ENCODE measurements at places on chromosomes 4 and X. TPM values are rescaled to one million over a fixed set of nuclear protein-coding genes. Genes with fewer than 3 reads are reported as not detected.

Gene NELFA
- 27.7 TPM for polyA plus RNA-seq

- H3K27me3 ChIP-seq: no peaks in the 10 kb centered on the region
- H3K36me3 ChIP-seq: no peaks in the 10 kb centered on the region
- no peaks in the 10 kb centered on the region for H3K4me1 ChIP-seq
Observed at GRCh38 chr4:10173037-10173753, 56.6 kb upstream of the WDR1 start.

GRCh38 chr4:160505724-160506123 lies 1402.8 kb downstream of the RAPGEF2 start:
- no peaks in the 10 kb centered on the region for H3K27me3 ChIP-seq
- DNase-seq: no peak

DNA sequence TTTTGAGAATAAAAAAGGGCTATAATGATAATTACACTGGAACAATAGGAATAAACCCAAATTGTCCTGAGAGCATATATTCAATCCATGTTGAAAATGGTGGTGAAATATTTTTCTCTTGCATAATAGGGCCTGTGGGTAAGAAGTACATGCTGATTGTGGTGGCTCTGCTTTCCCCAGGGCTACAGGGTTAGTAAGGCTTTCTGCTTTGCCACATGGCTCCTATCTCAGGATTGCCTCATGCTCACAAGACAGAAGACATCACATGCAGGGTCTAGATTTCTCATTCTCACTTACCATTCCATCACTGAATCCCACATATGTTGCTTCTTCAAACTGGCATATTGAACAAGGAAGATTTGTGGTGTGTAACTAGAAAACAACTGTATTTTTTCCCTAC lies 12.4 kb upstream of the VEGFC start:
- DNase-seq: no peak
- H3K4me3 ChIP-seq: no peak overlapping the region
- H3K36me3 ChIP-seq: no peaks in the 10 kb centered on the region
- H3K4me1 ChIP-seq: no peaks in the 10 kb centered on the region
- no peak overlapping the region for H3K27ac ChIP-seq
- H3K27me3 ChIP-seq: no peaks in the 10 kb centered on the region

GRCh38 chrX:95055991-95056390 lies 1382.0 kb downstream of the FAM133A start:
- H3K27ac ChIP-seq: no peak overlapping the region
- no peaks in the 10 kb centered on the region for H3K27me3 ChIP-seq

- H3K27me3 ChIP-seq: peaks cover 4% of the 10 kb centered on the region
- H3K4me1 ChIP-seq: no peaks in the 10 kb centered on the region
- no peak for DNase-seq
- H3K4me3 ChIP-seq: no peak overlapping the region
Observed at GRCh38 chr4:174434455-174434854, 87.8 kb downstream of the HPGD start.

Gene FAM9B
- not detected for polyA plus RNA-seq

DNA sequence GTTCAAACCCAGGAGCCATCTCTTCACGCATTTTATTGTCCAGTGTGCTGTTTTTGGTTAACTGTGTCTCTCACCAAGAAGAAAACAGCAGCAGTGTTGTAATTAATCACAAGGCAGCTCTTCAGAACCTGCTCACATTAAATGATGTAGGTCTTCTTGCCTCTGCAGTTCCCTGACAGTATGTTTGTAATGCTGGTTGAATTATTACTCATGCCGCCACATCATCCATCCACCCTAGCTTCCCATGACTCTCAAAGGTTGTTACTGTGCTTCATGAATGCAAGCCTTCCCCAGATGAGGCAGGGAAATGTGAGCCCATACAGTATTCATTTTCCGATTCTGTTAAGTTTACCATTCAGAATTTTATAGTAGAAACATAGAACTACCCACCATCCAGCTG lies 17.4 kb downstream of the TLR10 start:
- H3K27ac ChIP-seq: no peak overlapping the region
- H3K4me1 ChIP-seq: peaks cover 19% of the 10 kb centered on the region
- H3K36me3 ChIP-seq: no peaks in the 10 kb centered on the region
- H3K4me3 ChIP-seq: no peak overlapping the region
- no peak for DNase-seq

DNA sequence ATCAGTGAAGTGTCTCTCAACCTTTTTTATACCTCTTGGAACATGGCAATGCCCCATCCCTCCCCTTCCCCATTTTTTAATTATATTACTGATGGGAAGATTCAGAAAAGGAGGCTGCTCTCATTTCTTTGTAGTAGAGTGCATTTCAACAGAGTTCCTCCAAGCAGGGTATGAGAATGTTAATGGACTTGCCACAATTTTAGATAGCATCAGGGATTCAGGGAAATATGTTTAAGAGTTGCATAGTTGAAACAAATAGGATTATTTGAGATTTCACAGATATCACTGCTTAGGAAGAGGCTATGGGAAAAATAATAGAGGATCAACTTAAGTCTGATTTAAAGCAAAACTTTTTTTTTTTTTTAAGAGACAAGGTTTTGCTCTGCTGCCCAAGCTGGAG lies 46.2 kb downstream of the DIPK2B start:
- no peaks in the 10 kb centered on the region for H3K36me3 ChIP-seq
- H3K4me3 ChIP-seq: no peak overlapping the region

Gene CDS1
- 0.17 TPM for polyA plus RNA-seq

Gene CNKSR2
- 6.0 TPM for polyA plus RNA-seq

GRCh38 chrX:118164138-118164537 lies 47.5 kb upstream of the KLHL13 start:
- no peak overlapping the region for H3K4me3 ChIP-seq
- DNase-seq: no peak
- H3K36me3 ChIP-seq: peaks cover 5% of the 10 kb centered on the region
- no peak overlapping the region for H3K27ac ChIP-seq
- H3K27me3 ChIP-seq: peaks cover 1% of the 10 kb centered on the region
- H3K4me1 ChIP-seq: no peaks in the 10 kb centered on the region

DNA sequence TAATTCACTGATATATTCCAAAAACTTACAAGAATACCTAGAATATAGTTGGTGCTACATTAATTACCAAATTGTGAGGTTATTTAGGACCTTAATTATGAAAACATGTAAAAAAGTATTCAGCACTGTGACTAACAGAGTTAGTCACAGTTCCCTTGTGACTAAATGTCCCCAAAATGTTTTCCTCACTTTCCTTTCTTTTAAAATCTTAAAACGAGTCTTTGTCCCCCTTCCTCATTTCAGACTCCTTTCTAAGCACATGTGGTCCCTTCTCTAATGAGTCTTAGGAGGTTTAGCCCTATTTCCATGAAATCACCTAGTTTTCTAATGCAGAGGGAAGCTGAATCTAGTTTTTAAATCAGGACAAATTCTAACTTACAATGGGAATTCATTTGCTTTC lies 175.0 kb downstream of the PPP3CA start:
- H3K27ac ChIP-seq: no peak overlapping the region
- no peaks in the 10 kb centered on the region for H3K27me3 ChIP-seq
- no peak overlapping the region for H3K4me3 ChIP-seq
- no peak for DNase-seq
- H3K4me1 ChIP-seq: peaks cover 3% of the 10 kb centered on the region

Gene BEND4
- polyA plus RNA-seq: 0.31 TPM

DNA sequence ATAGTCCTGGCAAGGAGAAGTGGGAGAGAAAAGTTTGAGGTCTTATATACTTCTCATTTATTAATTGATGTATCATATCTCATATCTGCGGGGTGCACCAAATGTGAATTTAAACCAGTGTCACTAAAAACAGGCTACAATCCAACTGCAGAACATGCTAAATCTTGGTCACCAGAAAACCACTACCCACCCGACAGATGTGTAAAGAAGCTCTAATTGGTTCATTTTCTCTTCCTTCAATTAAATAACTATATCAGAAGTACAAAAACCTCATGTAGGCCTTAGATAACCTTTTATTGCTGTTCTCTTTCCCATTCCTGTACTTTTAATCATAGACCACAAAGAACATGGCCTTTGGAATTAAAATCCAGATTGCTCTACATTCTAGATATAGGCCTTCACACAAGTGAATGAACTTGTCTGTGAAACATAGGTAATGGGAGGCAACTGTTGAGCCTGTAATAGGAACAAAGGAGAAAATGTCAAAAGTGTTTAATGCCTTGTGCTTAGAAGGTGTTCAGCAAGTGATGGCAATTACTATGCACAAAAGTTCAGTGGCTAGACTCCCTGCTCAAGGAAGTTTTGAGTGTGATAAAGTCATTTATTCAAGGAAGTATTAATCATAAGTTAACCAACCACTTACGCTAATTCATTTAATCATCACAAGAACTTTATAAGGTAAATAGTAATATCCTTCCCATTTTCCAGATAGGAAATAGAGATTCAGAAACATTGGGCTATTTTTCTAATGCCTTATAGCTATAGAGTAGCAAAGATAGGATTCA lies 425.6 kb downstream of the INPP4B start:
- H3K27me3 ChIP-seq: no peaks in the 10 kb centered on the region
- no peak overlapping the region for H3K4me3 ChIP-seq
- no peak overlapping the region for H3K27ac ChIP-seq

Gene AREG
- 2.2 TPM for polyA plus RNA-seq

Gene BBS12
- polyA plus RNA-seq: 1.1 TPM

Gene CT45A7
- not detected for polyA plus RNA-seq

Gene ZNF185
- polyA plus RNA-seq: 2.8 TPM

- peaks cover 6% of the 10 kb centered on the region for H3K4me1 ChIP-seq
- no peak overlapping the region for H3K27ac ChIP-seq
- DNase-seq: no peak
Observed at GRCh38 chrX:20116087-20116576, 575 bp downstream of the MAP7D2 start.

Gene KLHL8
- polyA plus RNA-seq: 12.7 TPM

Gene FHL1
- 16.5 TPM for polyA plus RNA-seq

Gene USP51
- 1.3 TPM for polyA plus RNA-seq

DNA sequence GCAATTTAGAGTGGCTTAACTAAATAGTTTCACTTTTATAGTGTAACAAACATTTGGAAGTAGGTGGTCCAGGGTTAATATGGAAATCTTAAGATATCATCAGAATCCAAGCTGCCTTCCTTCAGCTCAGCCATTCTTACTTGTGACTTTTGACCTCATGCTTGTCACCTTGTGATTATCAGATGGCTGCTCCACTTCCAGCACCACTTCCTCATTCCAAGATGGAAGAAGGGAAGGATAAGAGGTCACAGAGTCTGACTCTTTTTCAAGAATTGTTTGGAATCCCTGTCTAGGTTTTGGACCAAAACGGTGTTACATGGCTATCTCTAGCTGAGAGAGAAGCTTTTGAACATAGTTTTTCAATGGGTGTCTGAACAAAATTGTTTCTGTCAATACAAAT lies 39.9 kb downstream of the MTTP start:
- H3K36me3 ChIP-seq: no peaks in the 10 kb centered on the region
- no peak for DNase-seq
- H3K27me3 ChIP-seq: peaks cover 10% of the 10 kb centered on the region
- no peaks in the 10 kb centered on the region for H3K4me1 ChIP-seq
- H3K27ac ChIP-seq: no peak overlapping the region

DNA sequence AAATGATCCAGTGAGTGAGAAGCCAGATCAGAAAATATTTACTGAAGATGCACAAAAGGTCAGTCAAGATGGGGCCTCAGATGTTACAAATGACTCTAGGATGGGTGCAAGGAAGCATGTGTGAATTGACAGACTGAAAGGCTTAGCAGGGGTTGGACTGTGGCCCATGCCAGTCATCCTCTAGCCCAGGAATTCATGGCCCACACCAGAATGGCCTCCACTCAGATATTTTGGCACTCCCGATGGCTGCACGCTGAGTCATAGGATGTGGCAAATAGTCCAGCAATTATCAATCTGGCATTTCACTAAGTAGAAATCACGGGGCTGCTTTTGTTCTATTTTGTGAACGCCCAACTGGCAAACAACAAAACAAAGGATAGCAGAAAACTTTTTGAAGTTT lies 406.5 kb downstream of the IQCM start:
- H3K36me3 ChIP-seq: no peaks in the 10 kb centered on the region
- no peak for DNase-seq
- H3K4me3 ChIP-seq: no peak overlapping the region
- no peaks in the 10 kb centered on the region for H3K4me1 ChIP-seq
- H3K27ac ChIP-seq: no peak overlapping the region
- no peaks in the 10 kb centered on the region for H3K27me3 ChIP-seq

- no peak for DNase-seq
- H3K27me3 ChIP-seq: no peaks in the 10 kb centered on the region
- H3K4me1 ChIP-seq: no peaks in the 10 kb centered on the region
- no peak overlapping the region for H3K27ac ChIP-seq
- H3K4me3 ChIP-seq: no peak overlapping the region
Observed at GRCh38 chr4:85784348-85784747, 309.4 kb downstream of the ARHGAP24 start.

Data from naive thymus-derived CD8-positive, alpha-beta T cell (primary cell).